ACHN (cell line): ENCODE measurements at places on chromosomes 7 and 10.

GRCh38 chr7:100896732-100897608 is 1.3 kb upstream of the ACHE start:
- peak; percentile 50 for DNase-seq

DNA sequence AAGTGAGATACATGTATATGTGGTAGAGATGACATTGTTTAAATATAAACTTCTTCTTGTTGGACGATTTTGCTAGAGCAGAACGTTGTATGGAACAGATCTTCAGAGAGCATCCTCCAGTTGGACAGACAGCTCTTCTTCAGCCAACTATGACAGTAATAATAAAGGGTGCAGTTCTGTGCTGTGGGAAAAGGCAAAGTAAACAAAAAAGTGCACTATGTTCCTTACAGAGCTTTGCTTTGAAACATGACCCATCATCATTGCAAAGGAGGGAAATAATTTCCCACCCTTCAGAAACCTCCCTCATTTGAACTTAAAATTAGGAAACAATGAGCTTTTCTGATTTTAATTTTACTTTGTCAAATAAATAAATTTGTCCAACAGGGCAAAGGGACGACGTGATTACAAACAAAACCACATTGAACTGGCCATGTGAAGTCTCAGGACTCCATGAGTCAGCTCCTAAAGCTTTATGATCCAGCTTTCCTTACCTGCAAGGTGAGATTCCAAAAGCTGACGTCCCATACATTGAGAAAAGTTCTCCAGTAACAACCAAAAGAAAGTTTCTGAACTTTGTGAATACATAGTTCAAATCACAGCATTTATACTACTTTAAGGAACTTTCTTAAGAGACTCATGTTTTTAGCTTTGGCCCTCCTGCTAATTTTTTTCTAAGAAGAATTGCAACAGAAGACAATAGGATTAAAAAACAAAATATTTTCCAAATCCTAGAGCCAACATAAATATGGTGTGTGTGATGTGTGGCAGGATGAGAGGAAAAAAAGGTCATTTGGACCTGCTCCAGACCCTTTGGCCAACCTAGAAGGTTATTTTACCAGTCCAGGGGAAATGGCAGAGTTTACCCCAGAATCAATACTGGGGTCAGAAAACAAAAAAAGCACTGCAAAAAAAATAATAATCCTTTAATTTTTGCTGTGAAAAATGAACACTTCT is 565.4 kb upstream of the NRP1 start:
- DNase-seq, result no peak

DNA sequence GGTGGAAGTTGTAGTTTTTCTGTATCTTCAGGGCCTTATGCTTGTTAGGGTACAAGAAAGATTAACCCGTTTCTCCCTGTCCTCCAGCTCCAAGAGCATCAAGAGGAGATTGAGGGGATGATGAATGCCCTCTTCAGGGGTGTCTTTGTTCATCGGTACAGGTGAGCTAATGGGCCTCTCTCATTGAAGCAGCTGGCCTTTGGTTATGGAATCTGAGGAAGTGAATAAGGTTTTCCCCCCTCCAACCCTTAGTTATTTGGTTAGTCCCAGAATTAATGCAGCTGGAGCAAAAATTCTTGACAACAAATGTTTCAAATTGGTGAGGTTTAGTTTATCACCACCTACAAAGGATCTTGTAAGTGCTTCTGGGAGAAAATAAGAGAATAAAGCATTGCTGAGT is 17.5 kb downstream of the STAG3 start:
- no peak for DNase-seq

DNA sequence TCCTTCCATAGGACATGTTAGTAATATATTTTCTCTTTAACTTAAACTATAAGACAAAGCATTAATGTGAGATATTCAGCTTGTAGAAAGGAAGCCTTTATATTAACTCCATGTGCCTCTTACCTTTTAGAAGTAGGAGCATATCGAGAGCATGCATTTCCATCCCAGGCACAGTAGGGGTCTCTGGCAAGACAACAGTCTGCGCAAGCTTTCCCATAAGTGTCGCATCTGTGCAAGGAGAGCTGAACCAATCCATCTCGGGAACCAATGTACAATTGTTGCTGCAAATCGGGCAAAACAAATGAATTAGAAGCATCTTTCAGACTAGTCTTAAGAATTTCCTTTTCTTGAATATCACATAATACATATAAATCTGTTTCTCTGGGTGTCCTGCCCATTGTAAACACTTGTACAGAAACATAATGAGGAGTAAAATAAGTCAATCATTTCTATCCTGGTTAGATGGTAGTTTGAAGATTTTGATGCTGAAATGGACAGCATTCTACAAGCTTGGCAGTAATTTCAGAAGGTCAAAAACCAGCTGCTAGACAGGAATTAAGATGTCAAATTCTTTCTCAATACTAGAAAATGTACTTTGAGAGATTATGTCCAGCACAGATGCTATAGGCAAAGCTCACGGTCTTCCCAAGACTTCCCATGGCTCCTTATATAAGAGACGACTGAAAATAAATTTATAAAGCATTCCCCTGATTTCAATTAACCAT is 171.8 kb downstream of the SEMA3D start:
- DNase-seq, result peak; percentile 15

- DNase-seq, result no peak
Measured at GRCh38 chr10:14500172-14500765, 169.5 kb upstream of the FRMD4A start.

DNA sequence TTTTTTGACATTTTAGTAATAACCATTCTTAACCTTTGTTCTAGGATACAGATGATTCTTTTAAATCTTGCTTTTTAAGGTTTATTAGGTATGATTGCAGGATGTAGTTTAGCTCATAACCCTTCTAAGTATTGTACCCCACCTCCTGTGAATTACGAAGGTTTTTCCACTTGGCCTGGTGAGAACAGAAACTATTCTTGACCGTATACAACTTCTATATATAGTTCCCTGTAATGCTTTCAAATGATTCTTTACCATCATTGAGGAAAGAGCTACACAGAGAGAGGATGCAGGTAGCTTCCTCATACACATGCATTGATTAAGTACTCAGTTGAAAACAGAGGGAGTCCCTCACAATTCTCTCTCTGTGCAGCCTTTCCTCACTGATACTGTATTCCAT is 86.3 kb downstream of the PALS2 start:
- DNase-seq, result no peak

DNA sequence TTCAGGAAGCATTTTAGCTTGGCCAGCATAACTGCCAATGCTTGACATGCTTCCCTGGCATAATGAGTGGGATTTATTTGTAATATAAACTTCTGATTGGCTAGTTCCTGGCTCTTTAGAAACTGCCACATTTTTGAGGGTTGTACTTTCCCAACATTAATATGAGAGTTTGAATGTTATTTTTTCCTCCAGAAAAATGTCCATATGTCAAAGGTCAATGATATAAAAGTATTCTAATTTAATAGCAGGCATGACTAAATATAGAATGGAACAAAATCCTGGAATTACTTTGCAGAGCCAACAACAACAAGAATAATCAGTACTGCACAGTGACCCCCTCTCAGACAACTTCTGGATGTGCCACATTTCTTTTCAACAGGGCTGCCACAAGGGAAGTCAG is 352.6 kb downstream of the PRPF18 start:
- no peak for DNase-seq

DNA sequence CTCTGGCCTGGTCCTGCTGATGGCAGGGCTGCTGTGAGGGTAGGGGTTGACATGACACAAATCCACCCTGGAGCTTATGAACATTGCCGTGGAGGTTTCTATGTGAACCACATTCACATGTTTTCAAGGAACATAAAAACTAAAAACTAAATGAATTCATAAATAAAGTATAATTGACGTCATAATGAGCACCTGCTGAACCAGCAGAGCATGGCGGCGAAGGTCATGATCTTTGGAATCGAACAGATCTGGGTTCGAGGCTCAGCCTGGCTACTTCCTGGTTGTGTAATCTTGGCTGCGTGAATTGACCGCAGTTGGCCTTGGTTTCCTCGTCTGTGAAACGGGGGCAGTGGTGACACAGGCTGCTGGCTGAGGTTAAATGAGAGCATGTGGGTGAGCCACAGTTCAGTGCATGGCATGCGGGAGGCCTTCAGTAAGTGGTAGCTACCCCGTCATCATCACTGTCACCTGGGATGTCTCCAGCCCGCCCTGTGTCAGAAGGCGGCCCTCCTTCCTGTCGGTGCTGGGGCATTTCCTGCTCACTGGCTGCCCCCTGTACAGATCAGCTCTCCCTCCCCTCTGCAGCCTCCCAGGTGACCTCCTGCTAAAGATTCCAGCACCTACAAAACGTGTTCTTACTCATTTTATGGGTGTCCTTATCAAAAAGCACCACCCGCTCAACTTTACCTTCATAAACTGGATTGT is 190.3 kb upstream of the SHH start:
- no peak for DNase-seq

DNA sequence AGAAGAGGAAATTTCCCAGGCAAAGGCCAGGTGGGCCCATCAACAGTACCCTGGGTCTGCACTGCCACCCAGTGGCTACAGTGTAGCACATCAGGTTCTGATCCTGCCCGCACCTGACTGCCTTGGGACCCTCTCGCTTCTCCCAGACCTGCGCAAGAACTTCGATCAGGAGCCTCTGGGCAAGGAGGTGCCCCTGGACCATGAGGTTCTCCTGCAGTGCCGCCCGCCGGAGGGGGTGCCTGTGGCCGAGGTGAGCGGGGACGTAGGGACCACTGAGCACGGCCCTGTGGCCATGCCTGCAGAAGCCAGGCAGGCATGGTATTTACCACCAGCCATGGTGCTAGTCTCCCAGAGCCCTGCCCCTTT is 33.9 kb upstream of the SLC29A3 start:
- DNase-seq, result peak; percentile 47

- no peak for DNase-seq
Measured at GRCh38 chr10:6674291-6674690, 94.2 kb upstream of the PRKCQ start.

GRCh38 chr7:152336754-152337368 is 98.9 kb downstream of the KMT2C start:
- DNase-seq, result peak; percentile 79
